ENCODE measurements at places on chromosomes 3 and 15.
A peak's percentile ranks its signal among the peaks of the same experiment; 100 is the strongest.

- no peak for DNase-seq
Observed at GRCh38 chr15:69887009-69887408, 210.7 kb downstream of the TLE3 start.

DNA sequence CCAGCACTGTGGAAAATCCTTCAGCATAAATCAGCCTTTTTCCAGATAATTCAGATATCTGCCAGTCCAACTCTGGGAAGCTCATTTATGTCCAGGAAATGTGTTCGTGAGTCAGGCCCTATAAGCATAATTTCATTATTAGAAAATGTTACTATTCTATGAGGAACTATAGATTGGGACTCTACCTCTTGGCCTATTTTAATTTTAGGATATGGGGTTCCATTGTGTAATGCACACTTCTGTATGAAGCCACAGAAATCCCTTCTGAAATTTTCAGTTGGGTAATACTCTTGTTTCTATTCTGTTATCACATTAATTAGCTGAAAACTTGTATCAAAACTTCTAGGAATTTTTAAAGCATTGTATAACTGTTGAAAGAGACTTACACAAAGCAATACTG, 43.9 kb upstream of the IL12A start:
- DNase-seq, result no peak

GRCh38 chr3:71226565-71227269, 356.8 kb downstream of the FOXP1 start:
- DNase-seq, result peak; percentile 85

- DNase-seq, result no peak
Observed at GRCh38 chr15:88616240-88616639, 4.9 kb upstream of the AEN start.

DNA sequence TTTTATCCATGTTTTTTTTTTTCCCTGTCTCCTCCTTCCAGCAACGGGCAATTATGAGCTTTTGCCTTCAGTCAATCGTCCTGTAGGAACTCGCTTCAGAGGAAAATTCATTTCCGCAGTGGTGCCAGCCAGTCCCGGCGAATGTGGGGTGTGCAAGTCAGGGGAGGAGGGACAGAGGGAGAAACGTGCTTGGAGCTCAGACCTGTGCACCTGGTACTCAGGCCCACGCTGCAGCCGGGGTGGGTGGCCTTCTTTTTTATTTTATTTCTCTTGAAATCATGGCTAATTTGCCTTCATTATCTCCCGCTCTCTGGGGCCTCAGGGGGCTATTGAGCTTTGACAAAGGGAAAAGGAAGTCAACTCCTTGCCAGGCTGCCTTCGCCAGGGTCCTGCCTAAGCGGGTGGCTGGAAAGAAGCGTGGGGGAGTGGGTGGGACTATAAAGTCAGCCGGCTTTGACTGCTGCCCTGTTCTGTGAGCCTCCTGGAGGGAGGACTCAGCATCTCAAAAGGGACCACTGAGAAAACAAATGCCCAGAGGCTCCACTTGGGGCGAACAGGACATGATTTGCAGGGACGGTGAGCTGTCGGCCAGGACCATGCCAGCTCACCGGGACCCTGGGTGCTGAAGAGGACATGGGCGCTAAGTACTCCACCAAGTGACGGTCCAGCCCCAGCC, 5.5 kb downstream of the GRIP2 start:
- DNase-seq, result no peak

DNA sequence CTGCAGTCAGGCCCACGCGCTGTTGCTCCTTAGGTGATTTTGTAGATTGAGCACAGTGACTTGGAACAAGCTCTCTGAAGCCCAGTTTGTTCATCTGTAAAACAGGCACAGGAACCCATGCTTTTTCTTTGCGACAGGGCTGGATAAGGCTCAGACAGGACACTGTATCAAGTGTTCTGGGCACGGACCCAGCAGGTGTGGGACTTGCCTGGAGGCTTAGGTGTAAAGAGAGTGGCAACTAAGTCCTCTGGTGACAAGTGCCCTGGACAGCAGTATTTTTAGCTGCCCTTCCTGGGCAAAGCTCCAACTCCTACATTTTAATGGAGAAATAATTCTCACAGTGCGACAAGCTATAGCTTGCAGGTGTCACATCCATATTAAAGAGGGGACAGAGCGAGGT, 32.2 kb downstream of the CD276 start:
- DNase-seq, result no peak

GRCh38 chr15:37142371-37142770, 42.0 kb upstream of the MEIS2 start:
- DNase-seq, result no peak

GRCh38 chr3:194046995-194047645, 88.8 kb upstream of the HES1 start:
- no peak for DNase-seq

- DNase-seq, result peak; percentile 30
Observed at GRCh38 chr3:184766555-184767261, 45.3 kb upstream of the VPS8 start.

DNA sequence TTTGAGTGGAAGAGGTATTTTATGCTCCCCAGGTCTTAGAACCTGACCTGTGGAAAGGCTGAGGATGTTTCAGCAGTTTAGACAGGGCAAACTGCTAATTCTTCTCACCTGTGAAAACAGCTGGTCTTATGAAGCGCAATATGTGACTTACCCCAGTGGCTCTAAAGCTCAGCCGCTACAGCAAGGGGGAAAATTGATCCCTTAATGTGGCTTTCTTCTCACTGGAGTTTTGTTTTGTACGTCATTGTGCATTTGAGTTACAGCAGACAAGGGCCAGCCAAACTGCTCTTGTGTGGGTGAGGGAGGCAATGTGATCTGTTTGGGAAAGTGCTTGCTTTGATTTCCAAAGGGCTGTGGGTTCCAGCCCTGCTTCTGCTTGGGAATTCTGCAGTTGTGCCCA, 293.4 kb upstream of the LRRFIP2 start:
- no peak for DNase-seq

GRCh38 chr3:101836652-101837598, 12.4 kb upstream of the NFKBIZ start:
- DNase-seq, result no peak

GRCh38 chr15:73607843-73608242, 25.3 kb downstream of the NPTN start:
- no peak for DNase-seq

DNA sequence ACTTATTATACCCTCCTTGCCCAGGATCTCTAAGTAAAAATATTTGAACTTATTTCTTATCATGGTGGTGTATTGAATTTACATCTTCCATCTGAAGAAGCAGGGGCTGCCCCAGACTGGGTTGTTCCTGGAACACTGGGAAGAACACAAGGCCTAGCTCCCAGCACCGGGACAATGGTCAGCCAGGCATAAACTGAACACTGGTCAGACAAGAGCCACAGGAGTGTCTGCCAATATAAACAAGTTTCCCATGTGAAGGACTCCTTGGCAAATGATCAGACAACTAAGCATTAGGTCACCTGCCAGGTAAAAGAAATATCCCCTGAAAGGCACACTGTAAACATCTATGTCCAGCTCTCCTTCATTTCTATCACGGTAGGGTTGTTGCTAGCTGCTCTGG, 172.4 kb downstream of the ATP8B4 start:
- DNase-seq, result no peak

GRCh38 chr3:130656627-130657026, 90.0 kb downstream of the PIK3R4 start:
- no peak for DNase-seq

- peak; percentile 48 for DNase-seq
Observed at GRCh38 chr15:60362321-60363086, 35.3 kb downstream of the ANXA2 start.

DNA sequence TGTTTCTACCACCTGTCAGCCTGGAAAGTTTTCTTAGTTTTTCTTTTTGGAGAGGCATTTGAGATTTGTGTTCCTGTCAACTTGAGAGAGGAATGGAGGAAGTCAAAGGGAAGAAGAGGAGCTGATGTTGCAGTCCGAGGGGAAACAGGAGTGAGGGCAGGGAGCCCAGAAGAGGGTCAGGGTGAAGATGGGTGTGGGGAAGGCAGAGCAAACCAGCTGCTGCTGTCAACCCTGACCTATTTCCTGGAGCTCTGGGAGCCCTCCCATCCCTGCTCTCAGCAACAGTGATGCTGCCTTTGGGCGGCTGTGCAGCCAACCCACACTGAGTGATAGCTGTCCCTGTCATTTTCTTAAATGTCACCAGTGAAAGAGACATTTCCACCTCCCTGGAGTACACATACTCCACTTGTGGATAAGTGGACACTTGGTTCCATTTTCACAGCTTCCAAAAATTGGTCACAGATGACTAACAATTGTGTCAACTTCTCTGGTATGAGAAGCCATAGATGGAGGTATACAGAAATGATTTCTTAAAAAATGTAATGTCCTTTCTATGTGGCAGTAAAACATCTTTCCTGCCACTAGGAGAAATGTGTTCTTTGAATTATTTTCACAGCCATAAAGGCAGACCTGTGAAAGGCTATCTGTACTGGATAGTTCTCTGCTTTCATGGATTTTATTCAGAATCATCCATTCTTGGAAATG, 556.3 kb upstream of the TBL1XR1 start:
- DNase-seq, result no peak

DNA sequence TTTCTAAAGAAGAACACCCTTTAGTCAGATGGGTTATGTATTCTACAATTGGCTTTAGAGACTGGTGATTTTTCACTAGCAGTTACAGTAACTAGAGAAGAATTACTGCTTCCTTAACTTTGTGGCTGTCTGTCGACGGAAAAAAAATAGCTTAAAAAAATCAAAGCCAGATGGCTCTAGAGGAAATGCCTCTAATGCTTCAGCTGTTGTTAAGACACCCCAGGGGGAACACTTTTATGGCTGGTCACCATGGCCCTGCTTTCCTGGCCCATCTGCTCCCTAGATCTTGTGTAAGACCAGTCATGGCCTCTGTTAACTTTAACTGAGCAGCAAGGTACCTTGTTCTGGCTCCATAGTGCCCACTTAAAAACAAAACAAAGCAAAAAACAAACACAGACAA, 198.6 kb upstream of the PLSCR5 start:
- DNase-seq, result no peak

GRCh38 chr3:55075846-55076245, 148.0 kb upstream of the LRTM1 start:
- DNase-seq, result no peak

DNA sequence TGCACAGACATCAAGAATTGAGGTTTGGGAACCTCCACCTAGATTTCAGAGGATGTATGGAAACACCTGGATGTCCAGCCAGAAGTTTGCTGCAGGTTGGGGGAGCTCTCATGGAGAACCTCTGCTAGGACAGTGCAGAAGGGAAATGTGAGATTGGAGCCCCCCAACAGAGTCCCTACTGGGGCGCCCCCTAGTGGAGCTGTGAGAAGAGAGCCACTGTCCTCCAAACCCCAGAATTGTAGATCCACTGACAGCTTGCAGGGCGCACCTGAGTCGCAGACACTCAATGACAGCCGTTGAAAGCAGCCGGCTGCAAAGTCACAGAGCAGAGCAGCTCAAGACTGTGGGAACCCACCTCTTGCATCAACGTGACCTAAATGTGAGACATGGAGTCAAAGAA, 34.6 kb upstream of the EPHA6 start:
- DNase-seq, result no peak

DNA sequence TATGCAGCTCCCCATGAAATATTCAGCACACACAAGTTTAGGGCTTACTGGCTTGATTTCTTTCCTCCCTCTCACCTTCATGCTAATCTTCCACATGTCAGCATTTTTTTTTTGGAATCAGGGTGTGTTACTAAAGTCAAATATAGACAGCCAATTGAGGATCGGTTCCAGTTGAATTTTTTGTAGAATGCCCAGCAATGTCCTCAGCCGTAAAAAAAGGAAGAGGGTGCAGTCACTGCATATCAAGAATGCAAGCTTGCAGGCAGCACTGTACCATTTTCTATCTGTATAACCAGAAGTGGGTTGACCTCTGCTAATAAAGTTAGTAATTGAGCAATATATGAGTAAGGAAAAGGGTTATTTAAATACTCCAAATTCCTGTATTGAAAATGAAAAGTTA, 51.4 kb upstream of the CHMP2B start:
- no peak for DNase-seq

DNA sequence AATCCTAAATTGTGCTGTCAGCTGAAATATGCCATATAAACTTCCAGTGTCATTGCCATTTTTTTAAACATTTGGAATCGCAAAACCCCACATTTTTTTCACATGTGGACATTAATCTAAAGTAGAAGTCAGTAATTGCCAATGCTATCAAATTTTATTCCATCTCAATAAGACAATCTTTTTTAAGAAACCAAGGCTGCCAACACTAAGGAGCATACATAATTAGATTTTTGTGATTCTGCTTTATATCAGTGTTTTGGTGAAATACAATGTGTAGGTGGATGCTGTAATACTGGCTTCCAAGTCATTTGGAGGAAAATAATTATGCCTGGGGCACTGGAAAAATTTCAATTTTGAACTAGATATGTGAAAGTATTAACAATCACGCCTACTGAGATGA, 256.7 kb downstream of the ZPLD1 start:
- DNase-seq, result no peak

DNA sequence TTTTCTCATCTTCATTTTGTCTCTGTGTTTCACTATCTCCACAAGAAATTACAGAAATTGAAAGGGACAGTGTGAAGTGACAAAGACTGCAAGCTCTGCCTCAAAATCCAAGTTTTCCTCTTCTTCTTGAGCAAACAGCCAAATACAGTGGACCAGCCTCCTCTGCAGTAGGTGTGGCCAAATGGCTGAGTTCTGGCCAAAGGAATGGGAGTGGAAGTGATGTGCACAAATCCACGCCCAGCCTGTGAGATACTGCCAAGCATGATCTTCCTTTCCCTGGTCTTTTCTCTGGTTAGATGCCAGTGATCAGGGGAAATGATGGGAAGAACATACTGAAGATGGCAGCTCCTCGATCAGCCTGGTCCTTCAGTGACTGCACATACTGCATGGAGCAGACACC, 111.0 kb upstream of the CPNE4 start:
- no peak for DNase-seq

DNA sequence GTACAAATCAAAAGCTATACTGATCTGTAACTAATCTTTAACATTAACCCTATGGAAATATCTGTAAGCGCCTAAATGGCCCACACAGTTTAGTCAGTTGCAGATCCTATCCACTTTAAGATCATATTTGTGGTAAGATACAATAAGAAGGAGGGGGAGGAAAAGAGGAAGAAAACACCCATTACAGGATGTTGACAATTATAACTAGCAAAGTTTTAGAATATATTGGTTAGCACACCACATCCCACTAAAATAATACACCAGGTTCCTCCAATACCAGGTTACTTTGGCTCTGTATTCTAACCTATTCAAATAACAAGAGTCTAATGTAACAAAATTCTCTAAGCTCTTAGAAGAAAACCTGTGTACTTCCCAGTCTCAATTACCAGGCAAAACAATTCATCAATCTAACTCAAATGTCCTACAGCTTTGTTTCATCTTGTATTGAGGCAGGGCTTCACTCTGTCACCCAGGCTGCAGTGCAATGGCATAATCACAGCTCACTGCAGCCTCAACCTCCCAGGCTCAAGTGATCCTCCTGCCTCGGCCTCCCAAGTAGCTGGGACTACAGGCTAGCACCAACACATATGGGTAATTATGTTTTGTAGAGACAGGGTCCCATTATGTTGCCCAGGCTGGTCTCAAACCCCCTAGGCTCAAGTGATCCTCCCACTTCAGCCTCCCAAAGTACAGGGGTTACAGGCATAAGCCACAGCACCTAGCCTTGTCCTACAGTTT, 4.2 kb downstream of the SLC4A7 start:
- no peak for DNase-seq

Measured in activated naive CD4-positive, alpha-beta T cell treated with anti-CD3 and anti-CD28 coated beads, Interleukin-2, amount 10 ng/mL, durations not matched to agents 7 days and 5 days (primary cell).